ENCODE measurements at places on chromosomes 5 and 9. TPM values are rescaled to one million over a fixed set of nuclear protein-coding genes. Genes with fewer than 3 reads are reported as not detected.

The MIGA2 gene
- 32.1 TPM for total RNA-seq

The BARHL1 gene
- total RNA-seq: not detected

The EGFLAM gene
- 0.26 TPM for total RNA-seq

The C1QTNF3 gene
- total RNA-seq: 7.6 TPM

The TPRN gene
- 5.5 TPM for total RNA-seq

The SLC6A7 gene
- not detected for total RNA-seq

The ADAMTS6 gene
- 5.2 TPM for total RNA-seq

The FCN2 gene
- not detected for total RNA-seq

The THBS4 gene
- 6.7 TPM for total RNA-seq

The F12 gene
- total RNA-seq: not detected

The CDX1 gene
- 0.41 TPM for total RNA-seq

The NOTCH1 gene
- 19.7 TPM for total RNA-seq

The ANKRD18B gene
- 0.28 TPM for total RNA-seq

The MEIKIN gene
- total RNA-seq: not detected

The OR1Q1 gene
- total RNA-seq: not detected

The TNFSF15 gene
- 0.15 TPM for total RNA-seq

The PCDHA9 gene
- 0.26 TPM for total RNA-seq

The RBM22 gene
- 58.4 TPM for total RNA-seq

The MATR3 gene
- total RNA-seq: 310 TPM

The SHROOM1 gene
- total RNA-seq: 13.2 TPM

The TPD52L3 gene
- total RNA-seq: not detected

The PCDH1 gene
- total RNA-seq: 31.8 TPM

The CDKN2B gene
- 11.8 TPM for total RNA-seq

The SHOC1 gene
- not detected for total RNA-seq

The THG1L gene
- 6.5 TPM for total RNA-seq

The FAM221B gene
- not detected for total RNA-seq

The NR5A1 gene
- total RNA-seq: not detected

The SPATA9 gene
- 1.6 TPM for total RNA-seq

The HACD4 gene
- total RNA-seq: 4.0 TPM

The ECM2 gene
- 21.8 TPM for total RNA-seq

The CTNNAL1 gene
- total RNA-seq: 46.6 TPM

The SGCD gene
- 86.5 TPM for total RNA-seq

The RECK gene
- total RNA-seq: 29.4 TPM

The SVEP1 gene
- total RNA-seq: 63.5 TPM

The C1QTNF2 gene
- total RNA-seq: 3.2 TPM

The GPR150 gene
- total RNA-seq: not detected

The PCDHGA1 gene
- total RNA-seq: 3.3 TPM

The TLX3 gene
- total RNA-seq: not detected

The PCDHAC2 gene
- total RNA-seq: 7.1 TPM

The RGS7BP gene
- total RNA-seq: 3.9 TPM

The GTF3C5 gene
- 45.4 TPM for total RNA-seq

The KIF3A gene
- total RNA-seq: 20.3 TPM

The C7 gene
- 410 TPM for total RNA-seq

The SH3TC2 gene
- total RNA-seq: 0.29 TPM

The NPR2 gene
- total RNA-seq: 26.4 TPM

The LRSAM1 gene
- 6.9 TPM for total RNA-seq

The FBP1 gene
- 2.6 TPM for total RNA-seq

The CAMK2A gene
- 6.7 TPM for total RNA-seq

The LCN9 gene
- total RNA-seq: not detected

The SLC4A9 gene
- total RNA-seq: not detected

The DNAI1 gene
- total RNA-seq: not detected

The SLC34A1 gene
- total RNA-seq: not detected

The SPINK6 gene
- not detected for total RNA-seq

The RNF180 gene
- 40.6 TPM for total RNA-seq

The GARNL3 gene
- 79.7 TPM for total RNA-seq

The LCP2 gene
- total RNA-seq: 10.3 TPM

The LCN15 gene
- not detected for total RNA-seq

The PAPPA gene
- total RNA-seq: 17.1 TPM

The ECSCR gene
- total RNA-seq: 59.4 TPM

Measured in uterus (tissue), 4 donors.